ENCODE measurements at places on chromosomes 2 and 18. TPM values are rescaled to one million over a fixed set of nuclear protein-coding genes. Genes with fewer than 3 reads are reported as not detected.

- no peak for DNase-seq
Observed at GRCh38 chr2:60634438-60634837, 81.0 kb upstream of the BCL11A start.

- DNase-seq, result no peak
Observed at GRCh38 chr2:102418421-102418961, 4.5 kb upstream of the IL18RAP start.

- no peak for DNase-seq
Observed at GRCh38 chr18:70256994-70257393, 31.9 kb upstream of the SOCS6 start.

DNA sequence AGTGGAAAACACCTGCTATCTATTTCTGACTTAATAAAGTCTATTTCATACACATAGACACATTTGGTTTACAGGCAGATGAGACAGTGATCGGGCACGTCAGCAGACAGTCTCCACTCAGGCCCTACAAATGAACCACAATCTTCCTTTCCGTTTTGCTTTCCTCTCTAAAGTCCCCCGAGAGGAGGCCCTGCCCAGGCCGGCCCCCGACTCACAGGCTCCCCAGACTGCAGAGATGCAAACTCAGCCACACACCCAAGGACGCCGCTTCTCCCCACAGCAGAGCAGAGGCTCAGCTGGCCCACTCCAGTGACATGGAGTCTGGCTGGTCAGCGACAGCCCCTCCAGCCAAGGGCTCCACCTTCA, 9.3 kb upstream of the MTERF4 start:
- DNase-seq, result no peak

The BOLL gene
- 0.22 TPM for polyA plus RNA-seq

DNA sequence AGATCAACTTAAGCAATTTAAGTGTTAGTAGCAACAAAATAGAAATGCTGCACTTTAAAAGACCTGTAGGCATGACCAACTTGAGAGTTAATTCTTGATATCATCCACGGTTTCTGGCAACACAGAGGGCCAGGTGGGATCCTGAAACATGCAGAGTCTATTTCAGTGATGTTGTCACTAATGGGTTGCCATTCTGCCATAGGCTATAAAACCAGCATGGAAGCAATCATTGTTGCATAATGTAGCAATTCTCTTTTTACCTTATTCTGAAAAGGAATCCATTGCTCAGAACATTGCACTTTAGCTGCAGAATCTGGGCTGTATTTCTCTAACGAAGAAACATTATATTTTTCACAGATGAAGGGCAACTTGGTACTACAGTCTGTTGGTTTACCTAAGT, 53.9 kb upstream of the CD302 start:
- DNase-seq, result no peak

DNA sequence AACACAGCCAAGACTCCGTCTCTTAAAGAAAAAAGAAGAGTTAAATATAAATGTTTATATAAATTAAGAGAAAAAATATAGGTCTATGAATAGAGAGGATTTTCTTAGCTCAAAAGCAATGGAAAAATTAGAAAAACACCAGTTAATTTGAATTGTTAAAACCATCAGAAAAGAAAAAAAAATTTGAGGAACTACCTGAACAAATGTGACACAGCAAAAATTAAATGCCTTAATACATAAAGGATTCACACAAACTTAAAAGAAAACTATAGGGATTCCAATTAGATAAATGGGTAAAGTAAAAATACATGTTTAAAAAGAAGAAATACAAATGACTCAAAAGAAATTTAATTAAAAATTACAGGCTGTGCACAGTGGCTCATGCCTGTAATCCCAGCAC, 147.9 kb upstream of the DNMT3A start:
- DNase-seq, result no peak

The MTCL1 gene
- polyA plus RNA-seq, result 23.8 TPM

The CAPN13 gene
- polyA plus RNA-seq, result 2.5 TPM

The VWC2L gene
- polyA plus RNA-seq, result 0.18 TPM

DNA sequence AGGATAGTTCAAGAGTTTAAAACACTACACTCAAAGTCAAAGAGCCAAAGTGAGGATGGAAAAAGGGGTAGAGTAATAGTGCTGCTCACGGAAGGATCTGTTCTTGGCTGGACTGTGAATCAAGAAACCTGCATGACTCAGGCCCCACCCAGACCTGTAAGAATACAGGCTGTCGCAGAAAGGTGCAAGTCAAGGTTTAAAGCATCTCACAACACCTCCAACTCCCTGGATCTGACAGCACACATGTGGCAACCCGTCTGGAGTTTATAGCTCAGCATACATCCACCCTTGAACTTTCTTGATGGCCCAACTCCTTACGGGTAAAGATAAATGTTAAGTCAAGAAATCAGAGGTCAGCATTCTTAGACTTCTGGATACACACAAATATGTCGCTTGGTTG, 6.3 kb downstream of the KIAA2012 start:
- no peak for DNase-seq

DNA sequence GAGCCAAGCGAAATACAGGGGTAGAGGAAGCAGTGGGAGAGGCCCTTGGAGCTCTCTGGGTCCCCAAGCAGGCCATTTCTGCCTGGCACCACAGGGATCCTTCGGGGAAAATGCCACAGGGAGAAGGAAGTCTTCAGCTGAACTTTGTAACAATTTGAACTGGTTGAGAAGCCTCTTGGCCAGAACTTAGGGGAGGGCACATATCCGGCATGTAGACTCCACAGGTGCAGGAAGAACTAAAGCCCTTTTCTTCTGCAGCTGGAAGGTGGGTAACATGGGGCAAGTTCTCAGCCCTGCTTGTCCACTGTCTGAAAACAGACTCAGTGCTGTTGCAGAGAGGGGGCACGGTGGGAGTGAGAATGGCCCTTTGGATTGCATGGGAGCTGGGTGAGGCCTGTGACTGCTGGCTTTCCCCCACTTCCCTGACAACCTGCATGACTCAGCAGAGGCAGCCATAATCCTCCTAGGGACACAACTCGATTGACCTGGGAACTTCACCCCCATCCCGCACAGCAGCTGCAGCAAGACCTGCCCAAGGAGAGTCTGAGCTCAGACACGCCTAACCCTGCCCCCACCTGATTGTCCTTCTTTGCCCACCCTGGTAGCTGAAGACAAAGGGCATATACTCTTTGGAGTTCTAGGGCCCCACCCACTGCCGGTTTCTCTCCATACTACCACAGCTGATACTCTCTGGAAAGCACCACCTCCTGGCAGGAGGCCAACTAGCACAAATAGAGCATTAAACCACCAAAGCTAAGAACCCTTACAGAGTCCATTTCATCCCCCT, 101.6 kb upstream of the FAM136A start:
- no peak for DNase-seq

GRCh38 chr2:119283873-119284331, 60.3 kb downstream of the STEAP3 start:
- no peak for DNase-seq

The NYAP2 gene
- 0.17 TPM for polyA plus RNA-seq

GRCh38 chr2:18514526-18515461, 45.7 kb downstream of the RDH14 start:
- no peak for DNase-seq

The NGEF gene
- polyA plus RNA-seq, result 1.7 TPM

DNA sequence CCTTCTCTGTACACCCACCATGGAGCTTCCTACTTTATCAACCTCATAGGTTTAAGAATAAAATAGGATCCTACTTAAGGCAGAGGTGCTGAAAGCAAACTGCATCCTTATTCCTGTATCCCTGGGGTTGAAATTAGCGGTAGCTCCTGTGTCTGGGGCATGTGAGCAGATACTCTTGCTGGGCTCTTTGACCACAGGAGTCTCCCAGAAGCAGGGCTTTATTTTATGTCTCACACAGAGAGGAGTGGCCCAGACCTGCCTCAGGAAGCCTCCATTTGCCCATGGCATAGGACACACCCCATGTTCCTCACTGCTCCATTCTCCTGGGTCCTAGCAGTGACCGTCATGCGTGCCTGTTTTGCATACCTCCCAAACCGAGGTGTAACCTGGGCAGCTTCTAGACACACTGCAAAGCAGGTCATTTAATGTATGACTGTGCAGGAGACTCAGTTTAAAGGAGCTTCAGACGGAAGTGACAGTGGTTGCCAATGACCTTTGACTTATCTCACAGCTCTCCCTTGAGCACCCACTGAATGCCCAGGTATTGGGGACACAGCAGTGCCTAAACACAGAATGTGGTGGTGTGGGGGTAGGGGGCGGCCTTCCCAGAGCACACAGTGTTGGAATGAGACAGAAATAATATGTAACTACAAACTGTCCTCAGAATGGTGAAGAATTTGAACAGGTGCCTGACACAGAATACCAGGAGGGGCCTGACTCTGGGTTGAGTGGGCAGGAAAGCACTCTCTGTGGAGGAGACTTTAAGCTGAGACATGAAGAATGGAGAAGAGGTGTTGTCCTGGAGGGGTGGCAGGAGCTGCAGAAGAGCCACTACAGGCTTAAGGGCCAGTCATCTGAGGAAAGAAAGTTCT, 3.7 kb downstream of the TMEM37 start:
- DNase-seq, result no peak

GRCh38 chr18:7360606-7361170, 129.8 kb downstream of the LRRC30 start:
- no peak for DNase-seq

- DNase-seq, result no peak
Observed at GRCh38 chr2:177154809-177155208, 57.8 kb upstream of the HNRNPA3 start.

- DNase-seq, result peak; percentile 67
Observed at GRCh38 chr18:79484661-79485621, 89.2 kb downstream of the NFATC1 start.

The C2orf92 gene
- polyA plus RNA-seq, result 25.4 TPM

- DNase-seq, result no peak
Observed at GRCh38 chr2:45814488-45814887, 163.0 kb downstream of the PRKCE start.

DNA sequence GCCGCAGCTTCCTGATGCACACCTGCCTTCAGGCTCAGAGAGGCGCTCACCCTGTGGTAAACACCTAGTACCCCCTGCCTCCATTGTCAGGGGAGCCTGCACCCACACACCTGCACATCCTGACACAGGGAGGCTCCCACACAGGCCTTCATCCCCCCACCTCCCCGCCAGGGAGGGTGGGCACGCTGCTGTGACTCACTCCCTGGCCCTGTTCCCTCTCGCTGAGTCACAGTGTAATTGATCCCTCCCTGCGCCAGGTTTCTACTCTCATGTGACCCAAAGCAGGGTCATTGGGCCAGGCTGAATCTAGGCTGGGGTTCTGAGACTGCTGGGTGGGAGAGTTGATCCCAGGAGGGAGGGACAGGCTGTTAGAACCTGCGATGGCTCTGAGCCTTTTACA, 8.5 kb upstream of the CELF4 start:
- no peak for DNase-seq

DNA sequence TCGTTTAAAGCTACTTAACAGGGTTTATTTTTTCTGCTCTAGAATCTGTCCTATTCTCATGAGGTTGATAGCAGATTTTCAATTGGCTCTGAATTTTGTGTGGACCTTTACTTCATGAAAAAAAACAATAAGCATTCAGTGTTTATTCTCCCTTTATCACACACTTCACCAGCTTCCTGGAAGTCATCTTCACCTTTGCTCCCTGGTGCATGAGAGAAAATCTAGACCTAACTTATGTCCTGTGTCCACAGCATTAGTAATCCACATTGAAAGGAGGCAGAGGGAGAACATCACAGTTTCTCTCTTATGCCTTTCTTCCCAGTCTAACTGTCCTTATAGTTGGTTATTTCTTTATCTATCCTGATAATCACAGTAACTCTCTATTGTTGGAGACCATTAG, 316.1 kb downstream of the PTH2R start:
- DNase-seq, result no peak
